ENCODE measurements at places on chromosomes 1 and 21.

DNA sequence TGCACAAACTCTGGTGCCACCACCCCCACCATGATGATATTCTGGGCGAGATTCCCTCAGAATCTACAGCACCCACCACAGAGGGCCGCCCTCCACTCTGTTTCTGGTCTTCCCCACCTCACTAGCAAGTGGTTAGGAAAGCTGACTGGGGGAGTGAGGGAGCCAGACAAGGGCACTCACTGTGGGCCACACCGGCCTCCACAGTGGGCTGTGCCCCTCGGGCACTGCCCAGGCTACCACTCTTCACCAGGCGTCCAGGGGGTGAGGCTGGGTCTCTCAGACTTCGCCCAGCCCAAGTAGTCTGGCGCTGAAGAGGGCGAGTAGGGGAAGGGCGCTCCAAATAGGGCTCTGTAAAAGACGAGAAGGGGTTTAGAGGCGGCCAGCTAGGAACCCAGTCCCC lies 11.2 kb upstream of the GATAD2B start:
- no peak for DNase-seq

GRCh38 chr1:162535501-162535900 lies 26.0 kb upstream of the UAP1 start:
- no peak for DNase-seq

- DNase-seq, result peak; percentile 56
Observed at GRCh38 chr1:64895500-64895899, 70.8 kb downstream of the JAK1 start.

DNA sequence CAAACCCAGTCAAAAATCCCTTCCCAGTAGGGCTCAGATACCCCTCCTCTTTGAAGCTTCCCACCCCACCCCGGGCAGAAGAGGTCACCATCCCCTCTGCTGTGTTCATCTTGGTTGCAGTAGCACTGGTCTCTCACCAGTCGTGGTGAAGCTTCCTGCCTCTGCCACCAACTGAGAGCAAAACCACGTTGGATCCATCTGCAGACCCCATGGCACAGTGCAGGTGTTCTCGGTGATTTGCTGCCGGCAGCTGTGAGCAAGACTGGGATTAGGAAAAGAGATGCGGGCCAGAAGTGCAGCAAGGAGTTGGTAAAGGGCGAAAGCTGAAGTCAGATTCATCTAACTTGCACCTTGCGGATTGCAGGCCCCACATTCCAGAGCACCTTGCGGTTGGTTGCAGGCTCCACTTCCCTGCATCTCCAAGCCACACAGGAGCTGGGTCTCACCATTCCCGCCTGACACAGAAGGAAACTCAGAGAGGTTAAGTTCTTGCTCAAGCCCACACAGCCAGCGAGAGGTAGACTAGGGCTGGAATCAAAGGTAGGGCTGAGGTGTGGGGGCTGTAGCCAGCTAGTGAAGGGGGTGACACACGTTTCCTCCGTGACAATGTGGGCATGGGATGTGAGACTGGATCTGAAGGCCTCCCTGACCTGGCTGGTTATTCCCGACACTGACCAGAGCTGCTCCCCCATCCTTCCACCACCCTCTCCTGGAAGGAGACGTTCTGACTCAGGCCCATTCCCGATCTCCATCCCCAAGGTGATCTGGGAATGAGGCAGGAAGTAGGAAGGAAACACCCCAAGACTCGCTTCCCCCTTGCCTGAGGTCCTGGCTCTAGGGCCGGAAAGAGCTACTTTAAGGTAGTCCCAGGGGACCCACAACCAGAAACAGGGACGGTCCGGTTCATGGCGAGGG lies 3.3 kb upstream of the FAM110D start:
- no peak for DNase-seq

GRCh38 chr1:239169276-239169675 lies 217.1 kb upstream of the CHRM3 start:
- no peak for DNase-seq

All from inflammatory macrophage treated with lipopolysaccharide for 1 hour (primary cell).